ENCODE measurements at places on chromosomes 12 and 14.
A peak's percentile ranks its signal among the peaks of the same experiment; 100 is the strongest.

GRCh38 chr14:28653521-28653920 is 113.1 kb upstream of the FOXG1 start:
- DNase-seq: no peak

DNA sequence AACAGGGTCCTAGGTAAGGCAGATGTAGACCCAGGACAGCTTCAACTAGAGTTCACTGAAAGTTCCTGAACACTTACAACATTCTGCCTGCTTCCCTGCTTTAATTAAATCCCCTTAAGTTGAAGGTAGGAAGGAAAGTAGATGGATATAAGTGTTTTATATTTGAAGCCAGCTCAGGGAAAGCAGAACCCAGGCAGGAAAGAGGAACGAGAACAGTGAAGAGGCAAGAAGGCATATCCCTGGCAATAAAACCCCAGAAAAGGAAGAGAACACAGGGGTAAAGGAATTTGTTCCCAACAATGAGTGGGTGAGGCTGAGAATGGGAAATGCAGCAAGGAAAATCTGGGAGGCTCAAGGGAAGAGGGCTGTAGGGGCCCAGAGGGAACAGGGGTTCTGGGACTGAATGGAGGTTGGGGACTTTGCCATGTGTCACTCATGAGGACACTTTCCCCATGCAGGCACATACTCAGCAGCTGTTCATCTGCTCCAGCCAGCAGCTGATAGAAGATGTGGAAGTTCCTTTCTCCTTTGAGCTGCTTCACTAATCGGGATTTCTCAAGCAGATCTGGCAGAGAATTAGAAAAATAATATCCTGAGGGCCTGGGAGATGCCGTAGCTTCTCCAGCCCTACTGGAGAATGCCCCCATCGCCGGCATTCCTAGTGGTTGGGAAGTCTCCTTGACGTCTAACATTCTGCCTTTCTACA is 3.7 kb downstream of the MYO1A start:
- no peak for DNase-seq

DNA sequence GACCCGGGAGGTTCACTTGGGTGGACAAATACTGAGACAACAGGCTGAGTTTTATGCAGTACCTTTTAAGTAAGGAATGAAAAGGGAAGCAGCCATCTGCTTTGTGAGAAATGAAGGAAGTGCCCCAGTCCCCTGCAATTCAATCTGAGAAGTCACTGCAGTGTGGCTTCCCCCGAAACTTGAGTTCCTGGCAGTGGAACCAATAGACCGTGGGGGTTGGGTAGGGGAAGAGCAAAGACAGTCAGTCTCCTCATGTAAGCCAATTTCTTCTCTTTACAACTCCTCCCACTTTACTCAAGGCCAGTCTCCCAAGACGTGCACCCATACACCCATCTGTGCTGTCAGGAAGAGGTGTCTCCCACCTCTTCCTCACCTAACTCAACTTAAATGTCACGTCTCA is 206.5 kb downstream of the BCAT1 start:
- peak; percentile 27 for DNase-seq

DNA sequence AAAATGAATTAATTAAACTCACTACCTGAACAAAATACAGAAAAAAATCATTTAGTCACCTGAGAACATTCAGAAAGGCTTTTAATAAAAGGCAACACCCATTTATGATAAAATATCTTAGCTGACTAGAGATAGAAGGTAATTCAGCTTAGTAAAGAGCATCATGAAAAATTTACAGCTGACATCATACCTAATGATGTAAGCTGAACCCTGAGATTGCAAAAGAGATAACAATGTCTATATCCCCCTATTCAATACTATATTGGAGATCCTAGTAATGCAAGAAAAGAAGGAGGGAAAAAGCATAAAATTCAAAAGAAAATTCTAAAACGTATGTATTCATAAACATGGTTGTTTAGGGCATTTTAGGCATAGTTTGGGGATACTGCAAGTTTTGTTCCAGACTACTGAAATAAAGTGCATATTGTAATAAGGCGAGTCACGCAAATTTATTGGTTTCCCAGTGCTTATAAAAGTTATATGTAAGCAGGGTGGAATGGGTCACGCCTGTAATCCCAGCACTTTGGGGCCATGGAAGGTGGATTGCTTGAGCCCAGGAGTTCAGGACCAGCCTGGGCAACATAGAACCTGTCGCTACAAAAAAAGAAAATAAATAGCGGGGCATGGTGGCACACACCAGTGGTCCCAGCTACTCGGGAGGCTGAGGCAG is 292.0 kb downstream of the FBXL14 start:
- no peak for DNase-seq

DNA sequence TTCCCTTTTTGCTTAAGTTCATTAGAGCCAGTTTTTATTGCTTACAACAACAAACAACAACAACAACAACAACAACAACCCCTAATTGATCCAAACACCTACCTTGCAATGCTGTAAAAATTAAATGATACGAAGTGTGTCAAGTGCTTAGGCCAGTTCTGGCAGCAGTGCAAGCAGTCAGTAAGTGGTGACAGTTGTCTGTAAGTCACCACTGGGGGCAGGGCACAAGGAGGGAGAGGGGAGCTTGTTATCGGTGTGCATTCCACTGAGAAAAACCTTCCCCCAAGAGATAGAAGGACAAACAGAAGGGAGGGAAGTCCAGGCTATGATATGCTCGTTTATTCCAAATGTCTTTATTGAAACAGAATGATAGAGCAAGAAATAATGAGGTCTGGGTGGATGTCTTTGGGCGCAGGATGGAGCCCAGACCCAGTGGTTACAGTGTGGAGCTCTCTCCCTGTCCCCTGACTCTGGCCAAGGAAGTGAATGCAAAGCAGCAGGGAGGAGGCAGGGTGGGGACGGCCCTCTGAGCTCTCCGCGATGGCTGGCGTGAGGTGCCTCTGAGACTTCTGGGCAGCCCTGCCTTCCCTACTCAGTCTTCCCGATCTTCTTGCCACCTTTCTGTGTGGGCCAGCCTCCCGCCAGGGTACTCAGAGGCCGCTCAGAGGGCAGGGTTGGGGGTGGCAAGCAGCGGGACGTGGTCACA is 6.5 kb downstream of the SLC22A17 start:
- no peak for DNase-seq

DNA sequence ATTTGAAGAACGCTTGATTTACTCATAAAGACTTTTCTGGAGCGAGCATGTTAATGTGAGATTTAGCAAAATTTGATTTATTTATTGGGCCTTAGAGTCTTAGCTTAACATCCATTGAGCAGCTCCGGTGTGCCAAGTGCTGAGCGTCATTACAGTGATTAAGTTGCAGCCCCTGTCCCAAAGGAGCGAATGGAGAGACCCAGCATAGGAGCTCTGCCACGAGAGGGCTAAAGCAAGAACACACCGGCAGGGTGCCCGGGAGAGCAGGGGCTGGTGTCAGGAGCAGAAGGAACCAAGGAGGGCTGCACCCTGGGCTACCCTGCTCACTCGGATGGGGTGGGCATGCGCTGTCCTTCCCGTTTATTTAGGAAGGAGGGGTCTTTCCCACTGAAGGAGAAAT is 50.6 kb downstream of the PPP2R5C start:
- DNase-seq: no peak

- DNase-seq: no peak
These were observed 173.9 kb upstream of the ATF7IP start for GRCh38 chr12:14191612-14192011.

- DNase-seq: no peak
These were observed 27.8 kb upstream of the SLC38A2 start for GRCh38 chr12:46400406-46400805.

DNA sequence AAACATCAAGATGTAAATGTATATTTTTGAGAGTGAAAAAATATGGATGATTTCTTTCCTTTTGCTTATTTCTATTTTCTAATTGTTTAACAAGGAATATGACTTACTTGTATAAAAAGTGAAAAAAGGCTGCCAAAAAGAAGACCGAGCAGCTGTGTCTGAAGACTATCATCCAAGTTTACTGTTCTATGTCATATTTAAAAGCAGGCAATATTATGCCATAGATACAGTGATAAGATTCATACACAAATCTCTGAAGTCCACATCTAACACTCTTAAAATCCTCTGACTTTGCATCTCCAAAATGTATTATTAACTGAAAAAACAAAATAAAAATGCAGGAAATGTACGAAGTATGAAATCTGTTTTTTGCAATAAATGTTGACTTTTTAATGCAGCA is 109.1 kb downstream of the SEC23A start:
- no peak for DNase-seq

DNA sequence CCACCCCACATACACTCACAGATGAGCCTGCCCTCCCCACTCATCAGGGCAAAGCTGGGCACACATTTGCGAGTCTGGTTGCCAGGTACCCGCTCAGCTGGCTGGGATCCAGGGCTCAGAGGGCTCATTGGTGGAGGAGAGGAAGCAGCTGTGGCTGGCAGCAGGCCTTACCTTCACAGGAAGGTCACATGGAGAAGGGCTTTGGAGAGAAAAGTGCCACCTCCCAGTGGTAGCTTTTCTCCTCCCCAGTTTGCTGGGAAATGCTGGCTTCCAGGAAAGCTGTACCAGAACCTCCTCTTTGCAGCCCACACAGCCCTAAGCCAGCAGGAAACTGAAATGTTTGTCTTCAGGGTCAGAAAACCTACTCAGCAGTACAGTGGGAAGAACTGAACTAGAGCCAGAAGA is 55.6 kb downstream of the LGMN start:
- no peak for DNase-seq

DNA sequence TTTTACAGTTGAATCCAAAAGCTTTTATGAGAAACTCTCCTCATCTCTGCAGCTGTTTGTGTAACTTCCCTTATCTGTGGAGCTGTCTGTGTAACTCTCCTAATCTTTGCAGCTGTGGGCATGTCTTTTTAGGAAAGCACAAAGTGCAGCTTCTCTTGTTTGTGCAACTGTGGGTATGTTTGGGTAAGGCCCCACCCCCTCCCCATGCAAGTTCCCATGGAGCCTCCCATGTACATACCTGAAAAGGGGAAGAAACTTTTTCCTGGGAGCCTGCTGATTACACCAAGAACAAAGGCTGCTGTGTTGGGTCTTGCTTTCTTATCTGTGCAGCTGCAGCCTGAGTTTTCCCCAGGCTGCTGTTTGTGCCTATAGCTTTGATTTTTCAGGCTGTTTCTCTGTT is 42.7 kb upstream of the CDKN3 start:
- DNase-seq: no peak

- DNase-seq: no peak
These were observed 46.6 kb downstream of the PDZRN4 start for GRCh38 chr12:41234692-41235091.

DNA sequence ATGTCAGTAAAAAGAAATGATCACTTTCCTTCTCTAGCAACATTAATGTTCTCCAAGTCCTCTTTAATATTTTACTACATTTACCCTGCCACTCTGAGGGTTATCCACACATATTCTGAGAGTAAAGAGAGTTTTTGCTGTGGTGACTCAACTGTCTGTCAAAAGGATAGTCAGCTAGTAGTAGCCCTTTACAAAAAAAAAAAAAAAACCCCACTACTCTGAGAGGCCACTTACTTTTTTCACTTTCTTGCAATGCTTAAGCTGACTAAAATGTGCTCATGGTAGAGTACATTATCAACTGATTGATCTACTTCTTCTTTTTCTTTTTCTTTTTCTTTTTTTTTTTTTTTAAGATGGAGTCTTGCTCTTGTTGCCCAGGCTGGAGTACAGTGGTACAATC is 27.6 kb upstream of the PPM1A start:
- no peak for DNase-seq

GRCh38 chr12:102415515-102415914 is 64.8 kb downstream of the IGF1 start:
- DNase-seq: no peak

- no peak for DNase-seq
These were observed 112.9 kb downstream of the TSHR start for GRCh38 chr14:81068176-81068782.

DNA sequence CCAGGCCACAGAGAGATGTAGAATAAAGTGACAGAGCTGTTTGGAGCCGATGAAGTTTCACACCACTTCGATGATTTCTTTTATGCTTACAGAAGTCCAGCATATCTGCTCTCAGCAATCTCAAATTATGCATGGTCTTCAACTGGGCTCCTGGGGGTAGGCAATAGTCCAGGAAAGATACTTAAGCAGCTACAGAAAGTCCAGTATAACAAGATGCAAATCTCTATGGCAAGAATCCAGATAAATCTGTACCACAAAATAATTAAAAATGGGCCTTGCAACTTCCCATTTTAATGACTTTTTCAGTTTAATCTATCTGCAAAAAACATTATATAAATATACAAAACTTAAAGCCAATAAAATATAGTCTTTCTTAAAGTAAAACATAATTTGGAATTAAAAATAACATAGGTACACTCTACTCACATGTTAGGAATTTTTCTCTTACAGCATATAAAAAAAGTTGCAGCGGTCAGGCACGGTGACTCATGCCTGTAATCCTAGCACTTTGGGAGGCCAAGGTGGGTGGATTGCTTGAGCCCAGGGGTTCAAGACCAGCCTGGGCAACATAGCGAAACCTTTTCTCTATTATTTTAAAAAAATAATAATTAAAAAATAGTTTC is 20.5 kb upstream of the RAD51AP1 start:
- no peak for DNase-seq

DNA sequence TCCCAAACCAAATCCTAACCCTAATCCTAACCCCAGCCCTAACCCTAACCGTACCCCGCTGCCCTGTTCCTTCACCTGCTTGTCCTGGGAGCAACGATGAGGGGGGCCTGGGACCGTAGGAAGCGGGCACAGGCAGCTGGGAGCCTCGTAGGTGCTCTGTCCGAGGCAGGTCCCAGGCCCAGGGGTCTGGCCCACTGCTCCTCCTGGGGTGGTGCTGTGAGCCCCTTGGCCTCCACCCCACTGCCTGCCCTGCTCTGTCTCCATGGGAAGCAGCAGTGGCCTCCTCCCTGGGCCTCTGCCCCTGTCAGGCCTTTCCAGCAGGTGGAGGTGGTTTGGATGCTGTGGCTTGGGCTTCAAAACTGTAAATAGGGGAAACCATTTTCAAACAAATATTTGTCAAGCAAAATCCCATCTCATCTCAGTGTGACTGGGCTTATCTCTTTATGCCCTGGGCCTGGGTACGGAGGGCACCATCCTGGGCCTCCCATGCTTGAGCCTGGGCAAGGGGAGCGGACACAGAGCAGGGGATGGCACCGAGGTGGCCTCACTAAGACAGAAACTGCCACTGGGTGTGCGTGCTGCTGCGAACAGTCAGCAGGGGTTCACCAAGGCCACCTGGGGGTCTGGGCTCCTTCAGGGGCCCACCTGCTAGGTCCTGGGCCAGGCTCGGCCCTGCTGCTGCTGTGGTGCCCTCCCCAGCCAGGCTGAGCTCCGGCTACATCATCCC is 3.7 kb upstream of the BEGAIN start:
- no peak for DNase-seq
